ENCODE measurements at places on chromosomes 1 and 21.

DNA sequence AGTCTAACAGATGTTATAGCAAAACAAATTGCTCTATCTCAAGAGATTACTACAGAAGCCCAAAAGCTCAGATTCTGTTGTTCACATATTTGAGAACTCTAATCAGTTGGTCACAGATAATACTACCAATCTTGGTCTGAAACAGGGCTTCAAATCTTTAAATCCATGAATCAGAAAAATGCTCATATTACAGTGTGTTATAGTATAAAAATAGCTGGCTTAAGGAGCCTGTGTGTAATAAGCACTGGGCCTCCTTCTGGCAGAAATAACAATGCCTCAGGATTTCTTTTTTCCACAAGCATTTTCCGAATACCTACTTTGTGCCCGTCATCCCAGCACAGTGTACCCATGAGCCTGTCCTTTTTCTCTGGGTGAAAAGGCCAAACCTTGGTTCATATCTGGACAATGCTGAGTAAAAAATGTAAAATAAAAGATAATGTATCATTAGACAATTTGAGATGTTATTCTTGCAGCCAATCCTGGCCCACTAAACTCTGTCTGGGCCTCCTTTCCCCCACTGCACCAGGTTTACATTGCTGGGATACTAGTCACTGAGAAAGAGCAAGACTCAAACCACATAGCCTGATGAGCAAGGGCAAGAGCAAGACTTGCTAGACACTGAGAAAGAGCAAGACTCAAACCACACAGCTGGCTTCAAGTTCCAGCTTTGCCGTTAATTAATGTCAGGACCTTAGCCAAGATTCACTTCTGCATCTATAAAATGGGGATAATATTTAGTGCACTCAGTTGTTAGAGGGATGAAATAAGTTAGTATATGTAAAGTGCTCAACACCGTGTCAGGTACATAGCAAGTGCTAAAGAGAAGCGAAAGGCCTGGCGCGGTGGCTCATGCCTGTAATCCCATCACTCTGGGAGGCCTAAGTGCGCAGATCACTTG lies 17.0 kb upstream of the ADAR start:
- no peak for DNase-seq

GRCh38 chr1:98077691-98078090 lies 156.9 kb upstream of the DPYD start:
- DNase-seq: no peak

- DNase-seq: no peak
These were observed 42.8 kb downstream of the SMG7 start for GRCh38 chr1:183515002-183515689.

- no peak for DNase-seq
These were observed 240.6 kb upstream of the C1orf105 start for GRCh38 chr1:172179918-172180317.
